CD4-positive, alpha-beta T cell treated with Interleukin-4 for 4 hours (primary cell): ENCODE measurements at places on chromosomes 6 and 20.

GRCh38 chr20:46027245-46027853 is 1.7 kb upstream of the SLC12A5 start:
- peak; percentile 24 for DNase-seq

DNA sequence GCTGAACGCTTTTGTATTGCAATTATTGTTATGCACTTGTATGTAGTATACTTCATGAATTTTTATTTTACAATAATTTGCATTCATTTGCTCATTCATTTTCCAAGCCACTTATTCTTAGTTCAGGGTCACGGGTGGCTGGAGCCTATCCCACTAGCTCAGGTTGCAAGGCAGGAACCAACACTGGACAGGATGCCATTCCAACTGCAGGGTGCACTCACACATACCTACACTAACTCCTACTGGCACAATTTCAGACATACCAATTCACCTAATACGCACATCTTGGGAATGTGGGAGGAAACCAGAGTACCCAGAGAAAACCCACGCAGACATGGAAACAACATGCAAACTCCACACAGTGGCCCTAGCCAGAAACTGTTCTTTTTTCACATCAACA is 61.8 kb downstream of the LMBRD1 start:
- DNase-seq, result no peak

GRCh38 chr6:31139599-31139998 is 733 bp upstream of the PSORS1C2 start:
- no peak for DNase-seq

DNA sequence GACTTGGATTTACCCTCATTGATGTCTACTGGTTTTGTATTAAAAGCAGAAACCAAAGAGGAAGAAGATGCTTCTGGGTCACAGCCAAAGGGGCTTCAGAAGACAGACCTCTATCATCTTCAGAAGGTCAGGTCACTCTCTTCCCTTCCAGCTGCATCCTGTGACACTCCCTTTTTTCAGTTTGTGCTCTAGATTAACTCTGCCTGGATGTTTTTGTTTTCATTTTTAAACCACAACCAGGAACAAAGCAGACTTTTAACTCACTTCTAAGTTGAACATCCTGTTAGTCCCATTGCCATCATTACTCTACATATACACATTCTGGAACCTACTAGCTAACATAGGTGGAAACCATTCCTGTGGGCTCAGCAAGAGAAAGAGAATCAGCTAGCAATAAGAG is 45.2 kb downstream of the AKIRIN2 start:
- DNase-seq, result peak; percentile 7

DNA sequence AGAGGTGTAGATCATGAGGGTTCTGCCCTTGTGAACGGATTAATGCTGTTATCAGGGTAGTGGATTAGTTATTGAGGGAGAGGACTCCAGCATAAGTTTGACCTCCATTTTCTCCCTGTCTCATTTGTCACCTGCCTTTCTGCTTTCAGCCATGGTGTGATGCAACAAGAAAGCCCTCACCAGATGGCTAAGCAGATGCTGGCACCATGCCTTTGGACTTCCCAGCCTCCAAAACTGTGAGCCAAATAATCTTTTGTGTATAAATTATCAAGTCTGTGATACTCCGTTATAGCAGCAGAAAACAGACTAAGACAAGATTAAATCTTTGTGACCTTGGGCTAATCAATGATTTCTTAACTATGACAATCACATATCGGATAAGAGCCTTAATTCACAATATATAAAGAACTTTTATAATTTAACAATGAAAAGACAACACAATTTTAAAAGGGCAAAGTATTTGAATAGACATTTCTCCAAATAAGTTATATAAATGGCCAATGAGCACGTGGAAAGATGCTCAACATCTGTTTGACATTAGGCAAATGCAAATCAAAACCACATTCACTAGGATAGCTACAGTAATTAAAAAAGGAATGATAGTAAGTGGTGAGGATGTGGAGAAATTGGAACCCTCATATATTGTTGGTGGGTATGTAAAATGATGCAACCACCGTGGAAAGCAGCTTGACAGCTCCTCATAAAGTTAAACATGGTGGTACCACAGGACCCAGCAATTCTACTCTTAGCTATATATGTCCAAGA is 45.3 kb upstream of the IFNGR1 start:
- DNase-seq, result no peak

GRCh38 chr20:25364879-25365699 is 25.5 kb downstream of the ABHD12 start:
- no peak for DNase-seq

- peak; percentile 52 for DNase-seq
Measured at GRCh38 chr20:41173161-41173721, 35.9 kb downstream of the PLCG1 start.

DNA sequence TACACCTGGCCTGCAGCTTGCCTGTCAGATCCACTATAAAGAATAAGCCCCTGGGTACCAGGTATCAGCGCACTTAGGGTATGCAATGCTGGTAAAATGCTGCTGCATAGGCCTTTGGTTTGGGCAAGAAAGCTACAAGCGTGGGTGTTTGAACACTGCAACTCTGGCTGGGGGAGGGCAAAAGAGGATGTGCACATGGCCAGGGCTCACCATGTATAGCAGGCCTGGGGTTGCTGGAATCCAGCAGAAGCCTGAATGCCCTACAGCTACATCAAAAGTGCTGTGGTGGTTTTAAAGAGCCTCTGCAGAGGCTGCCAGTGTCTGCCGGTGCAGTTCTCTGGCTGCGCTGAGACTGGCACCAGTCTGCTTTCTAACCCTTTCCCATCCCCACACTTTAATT is 51.7 kb downstream of the UQCC1 start:
- DNase-seq, result no peak

DNA sequence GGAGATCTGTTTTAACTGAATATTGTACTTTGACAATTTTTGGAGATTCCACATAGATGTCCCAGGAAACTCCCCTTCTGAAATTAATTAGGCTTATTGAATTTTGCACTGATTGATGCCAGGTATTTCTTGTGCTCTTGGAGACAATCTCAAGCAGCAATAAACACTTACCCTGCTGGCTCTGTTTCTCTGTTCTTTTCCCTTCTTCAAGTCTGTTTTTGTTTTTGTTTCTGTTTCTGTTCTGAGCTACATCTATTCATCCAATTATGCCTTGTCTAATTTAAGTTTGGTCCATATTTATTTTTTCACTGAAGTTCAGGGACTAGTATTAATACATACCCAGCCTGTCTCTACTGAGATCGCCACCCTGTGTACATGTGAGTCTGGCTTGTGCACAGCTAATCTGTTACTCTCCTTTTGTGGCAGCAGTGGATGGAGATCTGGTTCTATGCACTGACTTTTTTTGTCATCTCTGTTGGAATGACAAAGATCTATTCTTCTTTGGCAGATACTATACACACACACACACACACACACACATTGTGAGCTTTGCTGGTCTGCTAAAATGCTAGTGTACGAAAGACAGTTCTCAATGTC is 51.9 kb downstream of the IL22RA2 start:
- no peak for DNase-seq

DNA sequence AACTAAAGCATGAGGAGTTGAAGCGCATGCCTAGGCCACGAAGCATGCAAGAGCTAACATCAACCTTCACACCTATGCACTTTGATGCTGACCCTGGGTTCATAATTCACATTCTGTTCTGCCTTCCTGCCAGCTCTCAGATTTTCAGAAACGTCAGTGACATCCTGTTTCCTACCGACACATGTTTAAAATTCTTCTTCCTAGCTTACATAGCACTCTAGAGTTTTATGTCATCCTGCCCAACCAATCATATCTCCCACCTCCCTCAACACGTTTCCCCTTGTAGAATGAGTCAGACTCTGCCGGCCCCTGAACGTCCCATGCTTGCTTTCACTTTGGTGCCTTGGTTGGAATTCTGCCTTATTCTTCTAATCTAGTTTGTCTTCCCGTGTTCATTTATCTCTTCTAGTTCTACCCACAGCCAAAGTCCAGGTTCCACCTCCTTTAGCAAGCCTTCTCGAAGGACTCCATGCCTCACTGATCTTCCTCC is 97.2 kb upstream of the MAP7 start:
- DNase-seq, result peak; percentile 72

- DNase-seq, result no peak
Measured at GRCh38 chr6:138524526-138524925, 25.2 kb upstream of the NHSL1 start.

- DNase-seq, result no peak
Measured at GRCh38 chr6:118770835-118771234, 119.4 kb upstream of the CEP85L start.

DNA sequence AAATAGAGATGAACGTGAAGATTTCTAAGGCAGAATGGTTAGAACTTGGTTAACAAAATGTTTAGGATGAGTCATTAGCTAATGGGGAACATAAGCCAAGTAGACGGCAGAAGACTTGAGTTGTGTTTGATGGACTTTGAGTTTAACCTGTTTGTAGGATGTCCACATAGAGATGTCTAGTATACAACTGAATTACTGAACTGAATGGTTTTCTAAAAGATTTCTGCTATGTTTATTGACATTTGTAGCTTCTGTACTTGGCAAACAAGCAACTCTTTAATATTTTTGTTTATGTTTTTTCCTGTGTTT is 54.5 kb upstream of the DYNLRB1 start:
- no peak for DNase-seq

- DNase-seq, result no peak
Measured at GRCh38 chr20:49868538-49868937, 46.8 kb downstream of the SPATA2 start.

- DNase-seq, result no peak
Measured at GRCh38 chr6:166776571-166776970, 149.5 kb upstream of the RPS6KA2 start.

DNA sequence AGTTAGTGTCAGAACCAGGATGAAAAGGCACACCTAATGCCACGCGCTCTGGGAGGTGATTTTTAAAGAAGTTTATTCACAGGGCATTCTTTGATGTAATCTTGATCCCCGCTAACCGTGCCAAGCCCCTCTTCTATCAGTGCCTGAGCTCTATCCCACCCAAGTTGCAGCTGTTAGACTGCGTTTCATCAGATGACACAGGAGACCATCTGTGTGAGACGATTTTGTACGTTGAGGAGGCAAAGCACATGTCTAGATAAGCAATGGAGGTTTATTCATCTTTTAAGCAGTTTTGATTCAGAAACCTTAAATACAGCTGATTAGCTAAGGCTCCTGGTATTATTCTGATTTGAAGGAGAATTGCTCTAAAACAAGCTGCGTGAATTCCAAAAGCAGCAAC is 18.6 kb downstream of the RNASET2 start:
- DNase-seq, result no peak

DNA sequence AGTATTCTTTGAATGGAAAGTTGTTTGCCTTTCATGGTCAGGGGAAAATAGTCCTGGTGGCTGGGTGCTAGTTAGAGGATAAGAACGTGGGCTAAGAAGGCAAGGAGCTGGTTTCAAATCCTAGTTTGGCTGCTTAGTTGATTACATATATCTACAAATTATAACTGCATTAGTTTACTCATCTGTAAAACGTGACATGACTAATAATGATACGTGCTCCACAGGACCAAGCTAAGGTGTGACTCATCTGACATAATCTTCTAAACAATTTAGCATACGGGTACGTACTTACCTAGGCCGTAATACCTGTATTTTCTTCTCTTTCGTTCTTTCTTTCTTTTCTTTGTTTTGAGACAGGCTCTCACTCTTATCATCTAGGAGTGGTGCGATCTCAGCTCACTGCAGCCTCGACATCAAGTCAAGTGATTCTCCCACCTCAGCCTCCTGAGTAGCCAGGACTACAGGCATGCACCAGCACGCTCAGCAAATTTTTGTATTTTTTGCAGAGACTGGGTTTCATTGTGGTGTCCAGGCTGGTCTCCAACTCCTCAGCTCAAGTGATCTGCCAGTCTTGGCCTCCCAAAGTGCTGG is 1274.2 kb upstream of the GJE1 start:
- DNase-seq, result no peak

DNA sequence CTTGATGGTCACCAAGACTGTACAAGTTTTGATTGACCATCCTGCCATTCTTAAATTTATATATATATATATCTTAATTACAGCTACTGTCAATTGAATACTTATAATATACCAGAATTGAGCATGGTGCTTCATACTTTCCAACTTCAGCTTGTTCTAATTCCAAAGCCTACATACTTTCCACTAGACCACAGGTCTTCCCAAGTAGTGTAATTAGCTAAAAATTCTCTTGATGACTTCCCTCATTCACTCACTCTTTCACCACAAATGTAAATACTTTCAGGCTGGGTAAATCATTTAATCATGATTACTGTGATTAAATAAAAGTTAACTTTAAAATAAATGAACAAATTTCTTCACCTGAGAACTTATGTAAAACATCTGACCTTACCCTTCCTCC is 3.4 kb downstream of the ASF1A start:
- no peak for DNase-seq

DNA sequence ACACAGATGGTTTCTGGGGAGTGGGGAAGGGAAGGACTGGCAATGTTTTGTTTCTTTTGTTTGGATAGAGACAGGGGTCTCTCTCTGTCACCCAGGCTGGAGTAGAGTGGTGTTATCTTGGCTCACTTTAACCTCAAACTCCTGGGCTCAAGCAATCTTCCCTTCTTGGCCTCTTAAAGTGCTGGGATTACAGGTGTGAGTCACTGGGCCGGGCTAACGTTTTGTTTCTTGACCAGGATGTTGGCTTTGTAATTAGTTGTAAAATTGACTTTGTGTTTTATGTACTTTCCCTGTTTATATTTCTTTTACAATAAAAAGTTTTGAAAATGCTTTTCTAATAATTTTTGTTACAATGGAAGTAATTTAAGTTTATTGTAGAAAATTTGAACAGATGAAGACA is 10.9 kb downstream of the SPATS1 start:
- no peak for DNase-seq

- DNase-seq, result no peak
Measured at GRCh38 chr6:41651962-41652657, 13.8 kb downstream of the MDFI start.

- DNase-seq, result no peak
Measured at GRCh38 chr6:3227363-3228045, at the start of gene TUBB2B. TSS of gene TUBB2B (minus strand) at chr6:3227653. CDS start at chr6:3227543, 110 bp downstream.

DNA sequence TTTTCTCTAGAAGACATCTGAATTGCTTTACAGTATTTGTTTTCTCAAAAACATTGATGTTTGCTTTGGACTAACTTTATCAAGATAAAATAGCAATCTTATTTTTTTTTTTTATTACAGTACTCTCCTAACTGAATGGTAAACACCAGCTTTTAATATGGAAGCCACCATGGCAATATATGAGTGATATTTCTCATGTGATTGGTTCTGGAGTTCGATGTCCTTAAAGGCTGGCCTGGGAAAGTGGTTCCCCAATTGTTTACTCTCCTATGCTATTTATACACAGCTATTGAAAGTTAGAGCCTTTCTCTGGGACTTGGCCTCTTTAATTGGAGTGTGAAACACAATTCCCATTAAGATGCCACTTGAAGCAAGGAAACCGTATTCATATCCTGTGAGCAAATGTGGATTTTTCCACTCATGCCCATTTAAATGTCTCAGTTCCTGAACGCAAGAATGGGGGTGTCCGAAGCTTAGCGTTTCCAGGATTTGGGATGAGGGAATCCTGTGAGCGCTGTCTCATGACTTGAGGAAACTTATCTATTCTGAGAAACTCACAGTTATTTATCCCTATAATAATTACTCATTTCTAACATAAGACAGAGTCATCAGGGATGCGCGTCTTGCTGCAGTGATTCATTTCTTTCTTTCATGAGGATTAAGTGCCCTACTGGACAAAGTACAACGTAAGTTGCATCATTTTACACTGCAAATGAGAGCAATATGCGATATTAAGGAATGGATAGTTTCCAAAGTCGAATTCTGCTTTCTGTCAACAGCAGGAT is 143.3 kb upstream of the PREP start:
- no peak for DNase-seq
